ENCODE measurements at places on chromosomes 3 and 15.

DNA sequence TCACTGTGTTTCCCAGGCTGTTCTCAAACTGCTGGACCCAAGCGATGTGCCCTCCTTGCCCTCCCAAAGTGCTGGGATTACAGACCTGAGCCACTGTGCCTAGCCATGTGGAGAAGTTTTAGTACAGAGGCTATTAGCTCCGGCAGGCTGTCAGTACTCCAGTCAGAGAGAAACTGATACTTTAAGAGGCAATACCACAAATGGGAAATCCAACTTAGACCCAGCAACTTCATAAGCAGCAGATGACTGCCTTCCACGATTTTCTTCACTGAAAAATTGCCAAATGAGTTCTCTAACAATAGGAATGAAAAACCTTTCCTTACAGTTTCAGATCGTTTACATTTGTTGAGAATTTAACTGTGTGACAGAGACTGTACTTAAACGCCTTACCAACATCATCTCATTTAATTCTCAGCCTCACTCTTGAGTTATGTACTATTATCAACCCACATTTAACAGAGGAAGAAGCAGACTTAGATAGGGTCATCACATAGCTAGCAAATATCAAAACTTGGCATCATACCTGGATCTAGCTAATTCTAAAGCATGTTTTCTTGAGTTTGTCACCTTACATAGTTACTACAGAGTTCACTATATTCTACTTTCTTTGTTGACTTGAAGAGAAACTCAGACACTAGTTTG lies 127.4 kb downstream of the TCF12 start:
- no peak for DNase-seq

DNA sequence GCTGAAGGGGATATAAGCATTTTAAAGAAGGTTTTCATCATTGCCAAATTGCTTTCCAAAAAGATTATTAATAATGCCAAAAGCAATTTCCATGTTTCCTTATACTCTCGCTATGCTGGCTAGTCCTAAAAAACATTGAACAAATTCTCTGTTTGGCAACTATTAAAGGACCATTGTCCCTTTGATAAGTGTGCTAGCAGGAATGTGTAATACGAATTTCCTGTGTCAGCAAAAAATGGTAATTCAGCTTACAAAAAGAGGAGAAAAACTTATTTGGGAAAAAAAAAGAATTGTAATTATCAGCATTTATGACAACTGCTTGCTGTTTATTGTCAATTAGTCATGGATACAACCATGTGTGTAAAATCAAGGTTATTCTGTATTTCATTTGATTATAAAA lies 138.6 kb downstream of the TBL1XR1 start:
- DNase-seq, result no peak

- no peak for DNase-seq
Observed at GRCh38 chr3:115281697-115282675, 134.9 kb upstream of the ZBTB20 start.

GRCh38 chr3:19885468-19885867 lies 48.5 kb downstream of the EFHB start:
- no peak for DNase-seq
